ENCODE measurements at places on chromosomes 7 and 10.

DNA sequence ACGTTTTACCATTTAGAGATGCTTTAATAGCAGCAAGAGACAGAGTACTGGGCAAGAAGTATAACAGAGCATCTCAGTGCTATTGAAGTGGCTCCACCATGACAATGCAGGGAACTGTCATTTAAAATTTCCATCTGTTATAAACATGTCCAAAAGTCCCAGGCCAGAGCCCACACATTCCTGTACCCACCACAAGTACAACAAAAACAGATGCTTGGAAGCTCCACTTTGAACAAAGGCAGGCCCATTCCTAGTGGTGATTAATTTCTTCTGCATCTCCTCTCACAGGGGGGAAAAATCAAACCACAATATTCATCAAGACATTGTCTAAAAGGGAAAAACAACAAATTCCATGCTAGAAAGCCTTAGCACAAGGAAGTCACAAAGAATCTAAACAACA is 627.9 kb downstream of the PARD3 start:
- no peak for DNase-seq

GRCh38 chr10:79268161-79268601 is 79.1 kb upstream of the PPIF start:
- DNase-seq = no peak

- no peak for DNase-seq
These were observed 1206.0 kb upstream of the LRRTM3 start for GRCh38 chr10:65719790-65720189.

DNA sequence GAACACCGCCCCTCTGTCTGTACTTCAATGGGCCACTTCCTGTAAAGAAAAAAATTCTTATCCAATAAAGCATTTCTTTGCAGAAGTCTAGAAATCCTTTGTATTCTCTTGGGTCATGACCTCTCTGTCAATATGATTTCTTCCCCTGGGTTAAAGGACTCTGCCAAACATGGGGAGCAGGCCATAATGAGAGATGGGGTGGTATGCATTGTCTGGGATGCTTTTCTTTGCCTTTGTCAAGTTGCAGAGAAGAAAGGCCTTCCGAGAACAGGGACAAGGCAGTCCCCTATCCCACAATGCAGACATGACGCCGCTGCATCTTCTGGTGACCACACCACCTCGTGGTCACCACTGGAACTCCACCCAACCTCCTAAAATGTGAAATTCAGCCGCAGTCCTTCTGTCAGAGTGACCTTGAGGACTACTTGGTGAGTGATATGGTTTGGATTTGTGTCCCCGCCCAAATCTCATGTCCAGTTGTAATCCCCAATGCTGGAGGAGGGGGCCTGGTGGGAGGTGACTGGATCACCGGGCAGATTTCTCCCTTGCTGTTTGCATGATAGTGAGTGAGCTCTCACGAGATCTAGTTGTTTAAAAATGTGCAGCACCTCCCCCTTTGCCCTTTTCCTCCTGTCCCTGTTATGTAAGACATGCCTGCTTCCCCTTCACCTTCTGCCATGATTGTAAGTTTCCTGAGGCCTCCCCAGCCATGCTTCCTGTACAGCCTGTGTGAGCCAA is 15.2 kb upstream of the FRMPD2 start:
- no peak for DNase-seq

GRCh38 chr10:14460447-14460846 is 129.7 kb upstream of the FRMD4A start:
- no peak for DNase-seq

- no peak for DNase-seq
These were observed 271.2 kb downstream of the DIP2C start for GRCh38 chr10:418226-418625.

GRCh38 chr10:88158526-88159122 is 295.2 kb downstream of the PTEN start:
- no peak for DNase-seq

DNA sequence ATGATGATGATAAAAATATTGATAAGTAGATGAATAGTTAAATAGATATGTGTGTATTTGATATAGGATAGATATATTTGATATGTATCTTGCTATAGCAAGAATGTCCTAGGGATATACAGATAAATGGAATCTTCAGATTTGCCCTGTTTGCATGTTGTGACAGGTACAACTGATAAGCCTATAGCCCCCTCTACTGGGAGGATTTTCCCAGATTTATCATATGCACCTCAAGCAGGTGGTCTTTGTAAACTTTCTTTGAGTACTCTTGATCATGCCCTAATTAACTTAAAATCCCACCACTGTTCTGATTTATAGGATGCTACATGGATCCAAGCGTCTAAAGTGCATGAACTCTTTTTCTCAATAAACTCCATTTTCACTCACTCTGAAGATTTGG is 1050.7 kb downstream of the SORCS3 start:
- DNase-seq = no peak

GRCh38 chr10:65358565-65358964 is 1567.3 kb upstream of the LRRTM3 start:
- no peak for DNase-seq

DNA sequence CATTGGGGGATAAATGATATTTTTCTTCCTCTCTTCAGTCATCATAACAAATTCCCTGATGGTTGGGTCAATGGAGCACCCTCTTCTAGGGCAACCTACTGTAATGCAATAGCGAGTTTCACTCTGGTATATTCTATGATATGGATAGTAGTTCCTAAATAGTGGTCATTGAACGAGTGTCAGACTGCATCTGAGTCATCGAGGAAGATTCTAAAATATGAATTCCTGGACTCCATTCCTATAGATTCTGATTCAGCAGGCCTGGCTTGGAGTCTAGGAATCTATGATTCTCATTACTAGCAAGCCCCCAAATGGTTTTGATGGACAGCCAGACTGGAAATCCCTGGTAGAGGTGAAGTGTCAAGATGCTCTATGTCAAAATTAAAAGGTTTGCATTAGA is 254.5 kb downstream of the BUB3 start:
- no peak for DNase-seq

DNA sequence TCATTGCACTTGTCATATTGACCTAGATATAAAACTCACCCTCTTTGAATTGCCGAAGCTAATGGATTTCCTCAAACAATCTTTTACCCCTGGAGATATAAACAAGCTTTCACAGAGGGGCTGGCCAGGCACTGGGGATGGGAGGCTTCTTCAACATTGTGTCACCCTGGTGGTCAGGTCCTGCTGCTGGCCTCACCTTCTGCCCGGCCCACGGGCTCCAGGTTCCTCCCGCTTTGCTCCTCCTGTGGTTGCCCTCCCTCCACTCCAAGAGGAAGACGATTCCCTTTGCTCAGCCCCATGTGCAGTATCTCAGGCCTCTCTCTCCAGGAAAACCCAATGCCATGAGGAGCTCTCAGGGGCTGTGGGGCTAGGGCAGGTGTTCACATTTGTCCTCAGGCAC is 118.1 kb upstream of the ADCY1 start:
- DNase-seq = no peak

- DNase-seq = no peak
These were observed 386.0 kb downstream of the SEMA3D start for GRCh38 chr7:84800846-84801245.

GRCh38 chr7:55574051-55574717 is 1.9 kb upstream of the VOPP1 start:
- no peak for DNase-seq

DNA sequence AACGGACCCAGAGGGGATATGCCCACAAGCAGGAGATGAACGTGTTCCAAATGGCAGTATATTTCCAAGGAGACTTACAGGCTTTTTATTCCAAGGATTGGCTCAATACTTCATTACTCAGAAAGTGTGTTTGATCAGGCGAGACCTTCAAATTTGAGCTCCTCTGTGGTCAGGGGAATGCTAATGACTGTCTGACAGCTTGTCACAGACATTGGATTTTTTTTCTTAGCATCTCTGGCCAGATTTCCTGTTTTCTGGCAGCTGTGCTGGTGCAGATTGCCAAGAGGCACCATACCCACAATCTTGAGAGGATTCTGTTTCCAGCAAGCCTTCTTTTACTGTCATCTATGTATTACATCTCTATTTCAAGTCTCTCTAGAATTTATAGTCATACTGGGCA is 93.8 kb downstream of the C1GALT1 start:
- DNase-seq = no peak

- DNase-seq = no peak
These were observed 50.5 kb downstream of the SH3PXD2A start for GRCh38 chr10:103804871-103805270.

DNA sequence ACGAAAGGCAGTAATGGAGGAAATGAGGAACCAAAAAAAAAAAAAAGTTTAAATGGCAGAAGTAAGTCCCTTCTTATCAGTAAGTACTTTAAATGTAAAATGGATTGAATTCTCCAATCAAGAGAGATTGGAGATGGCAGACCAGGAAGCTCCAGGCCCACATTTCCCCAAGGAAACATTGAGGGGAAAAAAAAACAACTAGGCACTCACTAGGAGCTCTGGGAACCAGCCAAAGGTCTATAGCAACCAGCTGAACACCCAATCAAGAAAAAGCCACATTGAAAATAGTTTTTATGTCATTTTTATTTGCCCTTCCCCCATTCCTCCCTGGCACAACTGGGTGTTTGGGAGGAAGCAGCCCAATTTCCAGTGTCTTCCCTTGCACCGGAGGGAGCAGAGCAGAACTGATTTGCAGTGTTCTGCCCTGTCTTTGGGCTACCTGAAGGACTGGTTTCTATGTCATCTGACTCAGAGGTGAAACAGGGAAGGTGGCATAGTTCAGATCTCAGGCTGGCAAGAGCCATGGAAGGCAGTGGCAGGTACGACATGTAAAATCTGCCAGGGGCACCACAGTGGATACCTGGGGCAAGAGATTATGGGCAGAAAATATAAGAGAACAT is 121.9 kb downstream of the SMURF1 start:
- DNase-seq = no peak

DNA sequence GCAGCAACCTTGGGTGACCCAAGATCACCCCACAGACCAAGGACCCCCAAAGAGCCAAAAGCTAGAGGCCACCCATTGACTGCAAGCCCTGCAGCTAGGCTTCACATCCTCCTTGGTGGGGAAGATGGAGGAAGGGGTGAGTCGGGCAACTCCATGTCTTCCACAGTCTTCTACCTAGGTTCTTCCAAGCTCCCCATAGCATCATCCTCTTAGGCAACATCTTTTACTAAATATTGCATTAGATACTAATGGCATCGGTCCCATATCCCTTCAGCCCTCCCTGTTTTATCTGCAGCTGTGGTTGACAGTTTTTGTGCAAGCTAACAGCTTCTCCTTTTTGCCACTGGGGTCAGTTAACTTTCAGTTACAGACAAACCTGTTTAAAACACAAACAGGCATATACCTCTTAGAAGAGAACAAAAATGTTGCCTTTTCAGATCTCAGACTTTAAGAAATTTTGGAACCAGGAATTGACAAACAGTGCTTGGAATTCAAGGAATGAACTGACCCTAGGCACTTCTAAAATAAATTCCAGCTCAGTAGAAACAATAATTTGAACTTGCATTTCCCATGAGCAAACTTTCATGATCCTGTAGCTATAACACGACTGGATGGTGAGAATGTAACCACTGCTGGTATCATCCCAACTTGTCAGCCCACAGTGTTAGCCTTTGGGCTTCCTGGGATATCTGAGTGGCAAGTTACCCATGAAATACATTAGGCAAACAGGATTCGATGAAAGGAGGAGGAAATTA is 33.9 kb upstream of the MSMB start:
- DNase-seq = no peak

- no peak for DNase-seq
These were observed 20.2 kb upstream of the CYREN start for GRCh38 chr7:135190703-135191102.

- no peak for DNase-seq
These were observed 186.4 kb downstream of the EBF3 start for GRCh38 chr10:129777687-129778086.

- DNase-seq = no peak
These were observed 204.4 kb upstream of the TMEM72 start for GRCh38 chr10:44706745-44707144.

DNA sequence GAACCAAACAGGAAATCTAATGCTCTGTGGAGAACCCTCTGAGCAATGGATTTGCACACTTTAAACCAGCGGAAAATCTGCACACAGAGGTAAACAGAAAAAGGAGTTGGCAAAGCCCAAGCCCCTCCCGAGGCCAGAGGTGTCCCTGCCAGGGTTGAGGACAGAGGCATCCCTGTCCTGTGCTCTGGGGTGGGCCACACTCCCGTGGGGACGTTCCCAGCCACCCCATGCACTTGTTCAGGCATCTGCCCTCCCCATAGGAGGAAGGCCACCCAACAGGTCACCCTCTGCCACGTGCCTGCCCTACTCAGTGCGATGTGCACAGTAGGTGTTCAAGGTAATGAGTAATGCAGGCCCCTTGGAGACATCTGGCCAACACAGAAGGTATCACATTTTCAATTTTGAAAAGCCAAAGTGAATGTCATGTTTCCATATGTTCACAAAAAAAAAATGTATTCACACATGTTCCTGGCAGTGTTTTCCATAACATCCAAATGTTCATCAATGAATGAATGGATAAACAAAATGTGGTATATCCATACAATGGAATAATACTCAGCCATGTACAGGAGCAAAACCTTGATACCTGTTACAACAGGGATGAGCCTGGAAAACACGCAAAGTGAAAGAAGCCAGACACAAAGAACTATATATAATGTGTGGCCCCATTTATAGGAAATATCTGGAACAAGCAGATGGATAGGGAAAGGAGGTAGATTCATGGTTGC is 108.1 kb downstream of the EBF3 start:
- DNase-seq = no peak

- DNase-seq = no peak
These were observed at the start of gene RNF148 for GRCh38 chr7:122702872-122703510. TSS of gene RNF148 (minus strand) at chr7:122702922. CDS start at chr7:122702750, 172 bp downstream.

GRCh38 chr10:111677759-111678158 is 505.8 kb downstream of the GPAM start:
- no peak for DNase-seq

- DNase-seq = no peak
These were observed 78.9 kb downstream of the CUX1 start for GRCh38 chr7:101896316-101896715.

DNA sequence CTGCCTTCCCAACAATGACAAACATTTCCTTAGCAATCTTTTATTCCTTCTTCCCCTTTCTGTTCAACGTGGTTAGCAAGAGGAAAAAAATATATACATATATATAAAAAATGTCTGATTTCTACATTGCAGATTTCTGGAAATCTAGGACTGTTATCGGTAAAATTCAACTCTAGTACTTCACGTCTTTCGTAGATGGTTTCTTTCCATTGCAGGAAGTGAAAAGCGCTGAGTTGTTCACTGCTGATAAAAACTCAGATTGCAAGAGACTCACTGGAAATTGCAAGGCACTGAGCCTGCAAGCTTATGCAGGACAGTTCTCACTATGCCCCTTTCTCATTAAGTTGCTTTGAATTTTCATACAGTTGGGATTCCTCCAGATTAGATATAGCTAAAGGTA is 23.9 kb downstream of the KIN start:
- no peak for DNase-seq

DNA sequence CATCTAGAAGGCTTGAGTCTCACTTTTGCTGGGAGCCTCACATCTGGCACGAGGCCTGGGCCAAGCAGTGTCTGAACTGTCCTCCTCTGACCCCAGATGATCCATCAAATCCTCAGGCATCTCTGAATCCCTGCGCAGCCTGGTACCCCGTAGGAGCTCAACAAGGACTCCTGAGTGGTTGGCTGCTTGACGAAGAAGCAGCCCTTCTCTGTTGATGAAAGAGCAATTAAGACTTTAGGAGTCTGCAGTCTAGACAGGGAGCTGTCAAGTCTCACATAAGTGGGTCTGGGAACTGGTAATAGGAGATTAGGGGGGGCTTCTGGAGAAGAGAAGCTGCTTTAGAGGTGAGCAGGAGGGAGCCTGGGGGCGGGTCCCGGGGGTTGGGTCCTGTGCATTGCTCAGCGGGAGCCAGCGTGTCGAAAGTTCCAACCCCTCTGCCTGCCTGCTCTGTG is 326.0 kb downstream of the RPS24 start:
- DNase-seq = no peak

Data from stimulated activated CD8-positive, alpha-beta memory T cell treated with anti-CD3 and anti-CD28 coated beads, Interleukin-15, amount 100 ng/mL, for 48 hours (primary cell).